ENCODE measurements at places on chromosomes 3 and 15. TPM values are rescaled to one million over a fixed set of nuclear protein-coding genes. Genes with fewer than 3 reads are reported as not detected.

The SPATA12 gene
- total RNA-seq, result not detected

- no peak overlapping the region for H3K4me3 ChIP-seq
- H3K27me3 ChIP-seq, result no peaks in the 10 kb centered on the region
- H3K4me1 ChIP-seq, result peaks cover 2% of the 10 kb centered on the region
- no peak for DNase-seq
- peaks cover 9% of the 10 kb centered on the region for H3K36me3 ChIP-seq
- no peak overlapping the region for H3K27ac ChIP-seq
These were observed 24.4 kb downstream of the FAN1 start for GRCh38 chr15:30928076-30928475.

GRCh38 chr15:44711743-44712345 lies 527 bp downstream of the B2M start:
- H3K36me3 ChIP-seq, result peaks cover 54% of the 10 kb centered on the region
- peaks cover 61% of the 10 kb centered on the region for H3K4me1 ChIP-seq
- peak overlapping the region; percentile 99 for H3K27ac ChIP-seq
- peak overlapping the region; percentile 96 for H3K4me3 ChIP-seq
- H3K27me3 ChIP-seq, result no peaks in the 10 kb centered on the region

DNA sequence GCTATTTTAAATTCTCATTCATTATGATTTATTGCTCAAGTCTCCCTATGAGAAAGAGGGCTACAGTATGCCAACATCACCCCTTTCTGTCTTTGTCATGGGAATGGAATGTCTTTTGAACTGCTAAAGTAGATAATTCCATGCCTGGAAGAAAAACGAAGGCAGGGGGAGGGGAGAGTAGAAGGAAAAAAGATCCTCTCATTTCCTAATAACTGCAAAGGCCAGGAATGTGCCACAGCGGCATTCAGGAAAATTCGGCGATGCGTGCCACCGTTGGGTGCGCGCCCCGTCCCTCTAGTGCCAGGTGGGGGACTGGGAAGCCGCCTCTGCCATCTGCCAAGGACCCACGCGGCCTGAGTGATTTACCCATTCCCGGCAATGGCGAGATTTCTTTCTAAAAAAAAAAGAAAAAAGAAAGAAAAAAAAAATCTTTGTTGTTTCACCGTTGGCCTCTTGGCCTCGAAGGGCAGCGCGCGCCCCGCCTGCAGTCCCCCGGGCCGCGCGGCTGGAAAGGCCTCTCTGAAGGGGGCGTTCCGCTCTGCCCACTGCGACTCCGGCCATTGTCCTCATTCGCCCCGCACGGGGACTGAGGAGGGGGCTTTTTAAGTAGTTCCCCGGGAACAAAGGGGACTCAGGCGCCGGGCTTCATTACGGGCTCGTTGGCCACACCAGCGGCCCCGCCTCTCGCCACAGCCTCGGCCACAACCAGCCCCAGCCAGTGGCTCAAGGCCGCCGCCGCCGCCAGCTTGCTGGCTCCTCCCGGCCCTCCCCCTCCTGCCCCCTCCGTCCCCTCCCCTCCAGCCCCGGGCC lies 54.5 kb downstream of the CPN2 start:
- H3K36me3 ChIP-seq, result no peaks in the 10 kb centered on the region
- H3K27ac ChIP-seq, result no peak overlapping the region
- H3K27me3 ChIP-seq, result peaks cover 19% of the 10 kb centered on the region
- H3K4me3 ChIP-seq, result no peak overlapping the region

The DHFR2 gene
- 4.7 TPM for total RNA-seq

The CELF6 gene
- total RNA-seq, result 0.92 TPM

GRCh38 chr3:193851428-193851847 lies 258.4 kb downstream of the OPA1 start:
- H3K4me3 ChIP-seq, result no peak overlapping the region
- H3K4me1 ChIP-seq, result no peaks in the 10 kb centered on the region
- peaks cover 7% of the 10 kb centered on the region for H3K27me3 ChIP-seq
- DNase-seq, result peak; percentile 6
- H3K36me3 ChIP-seq, result no peaks in the 10 kb centered on the region

The GAP43 gene
- 0.50 TPM for total RNA-seq

The NR1D2 gene
- 4.2 TPM for total RNA-seq

DNA sequence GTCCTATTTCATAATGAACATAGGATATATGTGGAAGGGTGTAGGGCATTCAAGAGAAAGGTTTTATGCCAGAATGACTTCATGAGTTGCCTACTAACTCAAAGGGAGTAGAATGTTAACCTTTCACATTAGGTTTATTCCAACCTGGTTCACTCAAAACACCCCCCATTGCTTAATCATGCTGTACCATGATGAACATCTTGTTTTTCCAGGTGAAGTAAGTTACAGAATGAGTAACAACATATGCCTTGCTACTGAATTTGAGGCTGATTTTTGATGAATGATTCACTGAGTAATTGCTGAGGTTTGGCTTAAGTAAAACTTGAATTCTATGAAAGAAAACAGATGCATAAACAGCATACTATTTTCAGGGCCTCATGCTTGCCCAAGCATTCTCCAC lies 5.9 kb upstream of the CLDN16 start:
- H3K4me1 ChIP-seq, result no peaks in the 10 kb centered on the region
- DNase-seq, result no peak
- H3K27ac ChIP-seq, result no peak overlapping the region
- no peaks in the 10 kb centered on the region for H3K27me3 ChIP-seq
- no peak overlapping the region for H3K4me3 ChIP-seq

DNA sequence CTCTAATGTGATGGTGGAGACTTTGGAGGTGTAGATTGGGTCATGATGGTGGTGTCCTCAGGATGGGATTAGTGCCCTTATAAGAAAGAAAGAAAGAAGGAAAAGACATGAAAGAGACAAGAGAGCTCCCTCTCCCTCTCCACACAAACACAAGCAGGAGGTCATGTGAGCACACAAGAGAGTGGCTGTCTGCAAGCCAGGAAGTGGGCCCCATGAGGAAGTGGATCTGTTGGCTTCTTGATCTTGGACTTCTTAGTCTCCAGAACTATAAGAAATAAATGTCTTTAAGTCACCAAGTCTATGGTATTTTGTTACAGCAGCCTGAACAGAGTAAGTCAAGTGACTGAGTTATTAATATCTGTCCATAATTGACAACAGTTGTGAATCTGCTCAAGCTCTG lies 17.1 kb downstream of the IQCB1 start:
- peaks cover 57% of the 10 kb centered on the region for H3K36me3 ChIP-seq
- no peak overlapping the region for H3K27ac ChIP-seq
- no peaks in the 10 kb centered on the region for H3K27me3 ChIP-seq

- H3K27me3 ChIP-seq, result no peaks in the 10 kb centered on the region
- no peak overlapping the region for H3K4me3 ChIP-seq
- H3K27ac ChIP-seq, result no peak overlapping the region
- no peak for DNase-seq
- no peaks in the 10 kb centered on the region for H3K36me3 ChIP-seq
These were observed 458.1 kb downstream of the TBL1XR1 start for GRCh38 chr3:176739159-176739558.

The TGFBR2 gene
- 38.6 TPM for total RNA-seq

- H3K4me1 ChIP-seq, result peaks cover 12% of the 10 kb centered on the region
- no peaks in the 10 kb centered on the region for H3K36me3 ChIP-seq
- no peak for DNase-seq
These were observed 49.0 kb downstream of the CASR start for GRCh38 chr3:122232485-122232884.
